ENCODE measurements at places on chromosomes 6 and 20.

- no peak for DNase-seq
Measured at GRCh38 chr6:167984144-167984719, 13.2 kb upstream of the KIF25 start.

GRCh38 chr20:40980106-40980827, 48.4 kb upstream of the TOP1 start:
- DNase-seq = no peak

GRCh38 chr6:37686111-37686510, 11.6 kb downstream of the MDGA1 start:
- DNase-seq = no peak

- no peak for DNase-seq
Measured at GRCh38 chr20:13464702-13465101, 174.0 kb downstream of the TASP1 start.

GRCh38 chr6:147159536-147160374, 44.5 kb upstream of the STXBP5 start:
- no peak for DNase-seq

DNA sequence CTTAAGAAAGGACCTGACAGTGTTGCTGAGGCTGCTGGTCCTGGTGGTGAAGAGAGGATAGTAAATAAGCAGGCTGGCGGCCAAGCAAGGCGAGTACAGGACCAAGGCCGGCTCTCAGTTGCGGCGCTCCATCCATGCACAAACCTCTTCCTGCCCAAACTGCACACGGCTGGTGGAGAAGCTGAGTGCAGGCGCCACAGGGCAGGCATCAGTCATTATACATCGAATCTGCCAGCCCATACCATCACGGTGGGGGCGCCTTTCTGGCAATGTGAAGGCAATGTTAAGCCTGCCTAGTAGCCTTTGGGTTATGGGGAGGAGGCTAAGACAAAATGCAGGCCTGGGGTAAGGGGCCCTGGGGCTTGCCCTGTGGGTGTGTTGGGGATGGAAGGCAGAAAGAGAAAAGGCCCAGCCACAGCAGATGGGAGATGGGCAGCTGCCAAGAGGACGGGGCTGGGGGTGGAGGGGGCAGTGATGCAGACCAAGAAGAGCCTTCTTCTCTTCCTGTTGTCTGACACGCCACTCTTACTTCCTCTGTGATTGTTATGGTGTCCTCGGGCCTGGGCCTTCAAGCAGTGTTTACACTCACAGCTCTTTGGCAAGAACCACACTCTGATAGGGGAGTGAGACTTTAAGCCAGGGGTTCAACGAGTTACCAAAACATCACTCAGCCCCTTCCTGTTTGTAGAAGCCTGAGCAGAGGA, 20.3 kb upstream of the KCNK16 start:
- no peak for DNase-seq

DNA sequence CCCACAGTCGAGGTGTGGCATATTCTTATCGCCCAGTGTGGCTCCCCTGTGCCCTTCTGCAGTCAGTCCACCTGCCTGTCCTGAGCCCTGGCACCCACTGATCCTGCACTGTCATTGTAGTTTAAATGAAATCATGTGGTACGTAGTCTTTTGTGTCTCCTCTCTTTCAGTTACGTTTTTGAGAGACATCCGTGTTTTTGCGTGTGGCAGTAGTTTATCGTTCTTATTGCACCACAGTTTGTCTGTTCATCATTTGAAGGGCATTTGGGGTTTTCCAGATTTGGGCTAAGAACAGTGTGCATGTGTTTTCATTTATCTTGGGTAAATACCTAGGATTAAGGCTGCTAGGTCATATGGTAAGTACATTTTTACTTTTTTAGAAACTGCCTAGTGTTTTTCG, 49.3 kb downstream of the SPATA2 start:
- DNase-seq = no peak

DNA sequence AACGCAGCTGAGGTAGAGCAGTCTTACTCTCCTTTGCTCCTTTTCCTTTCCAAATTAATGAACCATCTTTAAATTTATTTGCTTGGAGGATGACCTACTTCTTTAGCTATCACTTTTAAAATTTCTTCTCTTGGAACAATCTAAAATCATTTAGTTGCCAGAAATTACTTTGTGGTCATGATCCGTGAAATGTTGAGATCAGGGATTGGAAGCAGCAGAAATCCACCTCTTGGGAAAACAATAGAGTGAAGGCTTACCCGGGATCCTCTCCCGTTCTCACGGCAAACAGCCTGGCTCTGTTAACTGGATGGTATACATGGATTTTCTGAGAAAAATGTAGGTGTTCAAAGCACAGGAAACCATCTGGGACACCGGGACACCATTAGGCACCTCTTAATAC, 7.7 kb downstream of the AKAP12 start:
- DNase-seq = no peak

DNA sequence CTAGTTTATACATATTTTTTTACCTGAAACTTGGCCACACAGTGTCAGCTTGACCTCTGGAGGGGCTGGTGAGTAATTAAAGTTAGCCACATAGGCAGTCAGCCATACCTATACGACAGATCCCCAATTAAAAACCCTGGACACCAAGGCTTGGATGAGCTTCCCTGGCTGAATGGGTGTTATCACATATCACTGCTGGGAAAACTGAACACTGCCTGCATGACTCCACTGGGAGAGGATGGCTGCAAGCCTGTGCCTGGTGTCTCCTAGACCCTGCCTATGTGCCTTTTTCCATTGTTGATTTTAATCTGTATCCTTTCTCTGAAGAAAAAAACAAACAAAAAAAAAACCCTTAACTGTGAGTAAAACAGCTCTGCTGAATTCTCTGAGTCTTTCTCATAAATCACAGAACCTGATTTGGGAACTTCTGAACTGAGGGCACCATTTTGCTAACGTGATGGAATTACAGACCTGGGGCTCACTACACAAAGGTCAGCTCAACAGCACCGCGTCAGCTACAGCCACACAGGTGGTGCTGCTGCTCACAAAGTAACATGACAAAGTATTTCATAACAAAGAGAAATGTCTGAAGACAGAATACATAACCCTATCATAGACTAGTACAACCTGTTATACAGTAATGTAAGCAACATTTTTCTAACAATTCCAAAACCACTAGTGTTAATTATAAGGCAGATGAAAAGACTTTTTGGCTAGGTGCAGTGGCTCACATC, 97.0 kb downstream of the SLC23A2 start:
- no peak for DNase-seq

- DNase-seq = no peak
Measured at GRCh38 chr20:22582964-22583772, 1.2 kb downstream of the FOXA2 start.

DNA sequence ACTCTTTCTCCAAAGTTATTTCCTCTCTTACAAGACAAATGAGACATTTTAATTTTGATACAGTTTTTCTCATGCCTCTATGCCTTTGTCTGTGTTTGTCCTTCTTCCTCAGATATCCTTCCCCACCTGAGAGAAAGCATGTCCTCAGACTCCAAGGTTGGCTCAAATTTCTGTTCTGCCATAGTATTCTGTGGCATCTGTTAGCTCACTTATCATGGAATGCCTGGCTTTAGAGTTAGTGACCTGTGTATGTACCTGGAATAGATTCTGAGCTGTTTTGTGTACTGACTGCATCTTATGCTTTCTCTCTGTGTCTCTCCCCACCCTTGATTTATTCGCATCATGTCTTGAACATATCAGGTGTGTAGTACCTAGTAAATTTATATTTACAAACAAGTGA, 90.0 kb downstream of the CENPW start:
- no peak for DNase-seq

- no peak for DNase-seq
Measured at GRCh38 chr6:7196019-7196402, 88.2 kb downstream of the RREB1 start.

DNA sequence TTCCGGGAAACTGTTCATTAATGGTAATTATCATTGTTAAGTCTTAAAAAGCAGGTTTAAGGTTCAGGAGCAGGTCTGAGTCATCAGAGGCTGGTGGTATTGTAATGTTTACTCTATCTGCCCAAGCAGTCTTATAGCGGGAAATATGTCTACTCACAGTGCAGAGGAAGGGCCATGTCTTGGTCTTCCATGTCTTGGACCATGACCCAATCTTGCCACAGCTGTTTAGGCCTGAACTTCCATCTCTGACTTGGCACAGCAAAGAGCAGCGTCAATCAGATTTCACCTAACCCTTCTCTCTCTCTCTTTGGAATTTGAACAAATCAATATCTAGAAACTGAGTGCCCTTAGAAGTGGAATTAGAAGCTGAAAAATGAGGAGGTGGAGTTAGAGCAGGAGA, 25.8 kb downstream of the SLC2A12 start:
- no peak for DNase-seq
